ENCODE measurements at places on chromosomes 12 and 14. TPM values are rescaled to one million over a fixed set of nuclear protein-coding genes. Genes with fewer than 3 reads are reported as not detected.
A peak's percentile ranks its signal among the peaks of the same experiment; 100 is the strongest.

The RD3L gene
- total RNA-seq, result not detected

The TEX52 gene
- not detected for total RNA-seq

The CCDC91 gene
- 35.8 TPM for total RNA-seq

The RNASE2 gene
- not detected for total RNA-seq

The TMEM52B gene
- total RNA-seq, result not detected

The PTHLH gene
- not detected for total RNA-seq

The EGLN3 gene
- not detected for total RNA-seq

The CCDC175 gene
- total RNA-seq, result not detected

GRCh38 chr14:105142651-105143450, 25.7 kb downstream of the JAG2 start:
- no peak for DNase-seq

DNA sequence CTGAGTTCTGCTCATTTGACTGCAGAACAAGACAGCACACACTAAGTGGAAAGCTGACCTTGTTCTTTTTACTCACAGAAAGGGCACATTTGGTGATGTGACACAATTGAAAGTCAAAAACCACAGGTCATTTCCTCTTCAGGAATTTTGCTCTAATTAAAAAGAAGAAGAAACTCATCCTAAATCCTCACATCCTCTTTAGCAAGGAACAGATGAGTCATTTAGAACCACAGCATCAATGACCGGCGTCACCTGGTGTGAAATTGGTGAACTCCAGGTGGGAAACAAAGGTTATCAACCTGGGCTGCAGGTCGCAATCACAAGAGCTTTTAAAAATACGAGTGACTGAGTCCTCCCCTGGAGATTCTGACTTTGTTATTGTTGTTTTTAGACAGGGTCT, 2.9 kb upstream of the RNU6-8 start:
- DNase-seq, result no peak

DNA sequence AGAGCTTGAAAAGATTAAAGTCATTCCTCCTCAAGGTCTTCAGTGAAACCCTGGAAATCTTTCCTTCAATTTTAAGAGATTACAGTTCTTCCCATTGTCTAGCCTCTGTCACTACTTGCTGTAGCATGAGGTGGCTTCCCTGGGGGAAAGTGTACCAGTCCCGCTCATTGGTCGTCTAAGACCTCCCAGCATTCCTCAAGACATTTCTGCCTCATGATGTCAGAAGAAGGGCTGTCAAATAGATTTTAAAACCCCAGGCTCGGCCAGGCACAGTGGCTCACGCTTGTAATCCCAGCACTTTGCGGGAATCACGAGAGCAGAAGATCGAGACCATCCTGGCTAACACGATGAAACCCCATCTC, 46.7 kb downstream of the SMUG1 start:
- DNase-seq, result no peak

DNA sequence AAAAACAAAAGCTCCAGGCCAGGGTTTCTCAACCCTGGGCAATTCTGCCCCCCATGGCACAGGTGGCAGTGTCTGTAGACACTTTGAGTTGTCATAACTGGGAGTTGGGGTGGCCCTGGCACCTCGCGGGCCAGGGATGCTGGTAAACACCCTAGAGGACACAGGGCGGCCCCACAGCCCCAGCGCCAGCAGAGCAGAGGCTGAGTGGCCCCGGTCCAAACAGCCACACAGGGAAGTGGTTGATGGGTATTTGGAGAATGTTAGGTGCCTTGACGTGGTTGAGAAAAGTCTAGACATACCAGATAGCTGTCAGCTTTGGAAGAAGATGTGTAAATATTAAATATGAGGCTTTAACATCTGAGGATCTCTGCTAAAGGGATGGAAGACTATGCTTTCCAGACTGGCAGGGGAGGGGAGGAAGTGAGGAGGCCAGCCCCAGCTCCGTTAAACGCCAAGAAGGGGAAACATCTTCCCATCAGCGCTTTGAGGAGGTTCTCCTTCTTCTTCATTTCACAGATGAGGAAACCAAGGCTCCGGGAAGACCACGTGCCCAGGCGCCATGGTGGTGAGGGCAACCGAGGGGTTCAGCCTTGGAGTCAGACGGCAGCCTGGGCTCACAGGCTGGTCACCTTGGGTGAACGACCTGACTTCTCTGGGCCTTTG, 103.7 kb downstream of the SCARB1 start:
- peak; percentile 83 for DNase-seq

GRCh38 chr14:77616133-77616453, 344 bp downstream of the SPTLC2 start:
- DNase-seq, result no peak

- DNase-seq, result no peak
These were observed 44.2 kb upstream of the PTGR2 start for GRCh38 chr14:73807457-73807856.

DNA sequence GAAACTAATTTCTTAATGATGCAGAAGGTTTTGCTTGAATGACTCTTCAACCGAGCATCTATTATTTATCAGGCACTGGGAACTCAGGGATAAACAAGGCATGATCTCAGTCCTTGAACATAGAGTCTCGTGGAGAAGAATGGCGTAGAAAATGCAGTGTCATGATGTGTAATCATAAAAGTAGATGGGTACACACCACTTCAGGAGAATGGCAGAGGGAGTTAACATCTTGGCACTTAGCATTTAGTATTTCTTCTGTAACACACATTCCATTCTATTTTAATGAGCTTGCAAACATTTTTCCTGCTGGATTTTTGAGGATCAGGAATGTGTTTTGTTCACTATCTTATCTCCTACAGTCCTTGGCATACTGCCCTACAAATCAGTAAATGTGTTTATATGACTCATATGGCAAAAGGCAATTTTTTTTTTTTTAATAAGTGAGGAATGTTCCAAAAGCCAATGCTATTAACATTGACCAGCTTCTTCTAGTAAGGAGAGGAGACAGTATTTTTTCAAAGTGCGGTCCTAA, 3.8 kb downstream of the TXNRD1 start:
- no peak for DNase-seq

DNA sequence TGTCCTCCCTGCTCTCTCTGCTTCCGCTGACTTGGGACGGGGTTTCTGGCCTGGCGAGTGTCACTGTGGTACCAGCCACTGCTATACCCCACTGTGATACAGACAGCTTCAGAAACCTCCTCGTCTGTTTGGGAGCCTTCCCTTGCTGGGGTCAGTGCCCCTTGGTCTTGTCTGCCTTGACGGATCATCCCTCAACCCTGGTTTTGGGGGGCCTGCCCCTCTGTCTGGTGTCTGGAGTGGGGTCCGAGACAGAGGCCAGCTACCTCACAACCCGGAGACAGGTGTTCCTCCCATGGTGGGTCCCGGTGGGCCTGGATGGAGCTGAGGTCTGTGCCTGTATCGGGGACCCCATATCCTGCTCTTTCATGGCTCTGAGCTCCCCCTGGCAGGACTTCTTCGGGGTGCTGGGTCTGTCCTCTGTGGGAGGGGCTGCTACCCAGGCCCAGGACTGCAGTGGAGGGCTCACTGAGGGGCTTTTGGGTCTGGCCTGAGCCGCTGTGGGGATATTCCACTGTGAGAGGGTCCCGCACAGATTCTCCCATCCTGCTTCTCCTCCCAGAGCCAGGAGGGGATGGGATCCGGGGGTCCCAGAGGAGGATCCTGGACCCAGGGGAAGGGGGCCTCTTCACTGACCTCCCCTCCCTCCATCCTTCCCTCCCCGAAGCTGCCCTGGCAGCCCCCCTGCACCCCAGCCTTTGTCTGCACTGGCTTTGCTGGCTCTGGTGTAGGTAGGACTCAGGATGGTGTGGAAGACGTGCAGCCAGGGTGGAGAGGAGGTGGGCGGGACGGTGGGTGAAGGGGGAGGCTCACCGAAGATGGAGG, 365.5 kb downstream of the TMEM121 start:
- no peak for DNase-seq

DNA sequence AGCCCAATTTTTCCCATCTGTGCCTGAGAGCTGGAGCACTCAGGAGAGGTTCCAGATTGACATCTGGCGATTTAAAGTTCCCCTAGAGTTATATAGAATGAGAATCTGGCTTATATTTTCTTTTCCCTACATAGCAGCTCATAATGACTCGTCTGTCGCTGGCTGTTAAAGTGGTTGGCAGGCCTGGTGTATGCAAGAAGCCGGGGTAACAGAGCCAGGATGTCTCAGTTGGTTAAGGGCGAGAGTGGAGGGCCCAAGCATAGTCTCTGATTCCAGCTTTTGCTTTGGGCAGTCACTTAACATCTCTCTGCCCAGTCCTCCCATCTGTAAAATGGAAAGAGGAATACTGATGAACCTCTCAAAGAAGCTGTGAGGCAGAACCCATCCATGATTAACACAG, 751.6 kb downstream of the NOVA1 start:
- DNase-seq, result no peak

- no peak for DNase-seq
These were observed 841.5 kb upstream of the FLRT2 start for GRCh38 chr14:84688297-84689025.

DNA sequence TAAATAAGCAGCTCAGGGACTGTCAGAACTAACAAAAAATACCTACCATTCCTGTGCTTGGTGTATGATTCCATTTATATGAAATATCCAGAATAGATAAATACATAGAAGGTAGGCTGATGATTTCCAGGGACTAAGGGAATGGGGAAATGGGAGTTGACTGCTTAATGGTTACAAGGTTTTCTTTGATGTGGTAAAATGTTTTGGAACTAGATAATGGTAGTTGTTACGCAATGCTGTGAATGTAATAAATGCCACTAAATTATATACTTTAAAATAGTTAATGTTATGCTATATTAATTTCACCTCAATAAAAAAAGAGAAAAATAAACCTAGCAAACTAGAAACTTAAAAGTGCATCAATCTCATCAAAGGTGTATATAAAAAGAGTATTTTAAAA, 41.1 kb downstream of the CEP83 start:
- no peak for DNase-seq

GRCh38 chr12:46110223-46110611, 119.8 kb upstream of the SCAF11 start:
- peak; percentile 46 for DNase-seq

DNA sequence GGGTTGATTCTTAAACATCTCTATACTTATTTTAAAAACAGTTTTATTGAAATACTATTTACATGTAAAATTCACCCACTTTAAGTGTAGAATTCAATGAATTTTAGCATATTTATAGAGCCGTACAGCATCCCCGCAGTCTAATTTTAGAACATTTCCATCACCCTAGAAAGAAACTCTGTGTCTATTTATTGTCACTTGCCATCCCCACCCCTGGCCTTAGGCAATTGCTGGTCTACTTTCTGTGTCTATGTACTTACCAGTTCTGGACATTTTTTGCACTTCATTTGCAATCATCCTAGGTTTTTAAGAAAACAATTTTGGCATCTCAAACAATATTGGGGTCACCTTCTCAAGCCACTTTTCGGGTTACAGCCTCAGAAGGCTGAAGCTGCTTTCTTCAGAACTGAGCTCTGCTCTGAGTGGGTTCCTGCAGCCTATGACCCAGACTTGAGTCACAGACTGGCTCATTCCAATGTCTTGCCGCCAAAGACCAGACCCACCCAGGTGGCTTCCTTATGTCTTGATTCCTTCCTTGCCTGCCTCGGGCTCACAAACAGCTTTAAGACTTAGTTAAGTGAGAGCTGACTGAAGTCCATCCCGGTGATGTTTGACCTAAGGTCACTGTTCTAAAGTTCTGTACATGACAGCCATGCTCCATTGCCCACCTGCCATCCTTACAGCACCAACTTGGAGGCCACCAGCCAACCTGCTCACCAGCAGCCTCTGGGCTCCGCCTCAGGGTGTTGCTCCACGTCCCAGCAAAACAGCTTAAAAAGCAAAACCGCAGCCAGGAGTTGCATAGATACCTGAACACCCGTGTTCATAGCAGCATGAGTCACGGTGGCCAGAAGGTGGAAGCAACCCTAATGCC, 131.5 kb downstream of the CHST11 start:
- DNase-seq, result no peak

- DNase-seq, result no peak
These were observed 48.2 kb downstream of the PPM1H start for GRCh38 chr12:62886796-62887195.

- no peak for DNase-seq
These were observed 39.0 kb downstream of the SVOP start for GRCh38 chr12:108981835-108982234.

DNA sequence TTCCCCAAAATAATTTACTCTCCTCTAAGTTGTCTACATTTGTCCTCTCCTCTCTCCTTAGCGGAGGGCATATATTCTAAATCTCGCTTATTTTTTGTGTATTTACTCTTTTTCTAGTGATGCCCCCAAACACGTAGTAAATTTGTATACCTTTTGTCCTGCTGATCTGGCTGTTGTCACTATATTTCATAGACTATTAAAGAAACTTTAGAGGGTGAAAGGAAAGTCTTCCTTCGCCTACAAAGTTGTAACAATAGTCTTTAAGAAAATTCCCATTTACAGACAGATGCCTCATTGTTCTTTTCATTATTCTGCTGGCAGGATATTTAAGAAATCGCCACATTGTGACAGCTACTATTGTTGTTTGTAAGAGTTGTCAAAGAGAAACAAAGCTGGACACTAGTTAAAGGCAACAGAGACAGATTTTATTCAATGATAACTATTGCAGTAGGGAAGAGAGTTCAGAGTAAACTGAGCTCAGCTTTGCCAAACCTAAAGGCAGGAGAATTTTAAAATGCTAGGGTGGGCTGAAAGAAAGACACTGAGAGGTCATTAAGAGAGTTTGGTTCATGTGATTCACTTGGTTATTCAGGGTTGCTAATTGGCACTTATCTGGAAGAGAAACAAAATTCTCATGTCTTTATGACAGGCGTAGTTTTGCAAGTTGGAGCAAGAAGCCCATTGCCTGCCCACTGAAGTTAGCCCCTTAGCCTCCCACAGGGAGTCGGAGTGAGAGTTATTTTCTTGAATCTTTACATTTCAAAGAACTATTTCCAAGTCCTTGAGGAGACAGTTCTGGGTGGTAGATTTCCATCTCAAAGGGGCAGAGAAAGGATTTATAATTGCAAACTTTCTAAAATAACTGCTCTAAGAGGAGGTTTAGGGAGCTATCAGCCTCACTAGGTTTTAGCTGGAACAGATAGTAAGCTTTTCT, 1272.5 kb upstream of the SEL1L start:
- DNase-seq, result no peak

GRCh38 chr14:55537782-55538181, 42.2 kb upstream of the KTN1 start:
- no peak for DNase-seq

DNA sequence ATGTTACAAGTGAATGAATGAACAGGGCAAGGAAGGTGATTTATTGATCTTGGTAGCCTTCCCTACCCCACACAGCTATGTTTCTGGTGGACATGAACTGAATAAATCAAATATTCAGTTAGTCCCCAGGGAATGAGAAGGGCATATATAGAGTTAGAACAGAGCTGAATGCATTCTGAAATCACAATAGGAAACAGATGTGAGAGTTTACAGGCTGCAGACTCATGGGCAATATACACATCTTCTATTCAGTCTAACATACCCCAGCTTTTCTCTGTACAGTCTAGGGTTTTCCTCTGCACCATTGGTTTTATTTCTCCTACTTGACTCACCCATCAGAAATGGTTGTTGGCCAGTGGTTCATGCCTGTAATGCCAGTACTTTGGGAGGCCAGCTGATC, 7.3 kb upstream of the STX2 start:
- DNase-seq, result no peak

- DNase-seq, result no peak
These were observed 327.2 kb upstream of the E2F7 start for GRCh38 chr12:77392467-77393088.

GRCh38 chr12:49578471-49579112, 10.7 kb upstream of the MCRS1 start:
- no peak for DNase-seq

Data from Karpas-422 (cell line).